ENCODE measurements at places on chromosomes 3 and 15.

DNA sequence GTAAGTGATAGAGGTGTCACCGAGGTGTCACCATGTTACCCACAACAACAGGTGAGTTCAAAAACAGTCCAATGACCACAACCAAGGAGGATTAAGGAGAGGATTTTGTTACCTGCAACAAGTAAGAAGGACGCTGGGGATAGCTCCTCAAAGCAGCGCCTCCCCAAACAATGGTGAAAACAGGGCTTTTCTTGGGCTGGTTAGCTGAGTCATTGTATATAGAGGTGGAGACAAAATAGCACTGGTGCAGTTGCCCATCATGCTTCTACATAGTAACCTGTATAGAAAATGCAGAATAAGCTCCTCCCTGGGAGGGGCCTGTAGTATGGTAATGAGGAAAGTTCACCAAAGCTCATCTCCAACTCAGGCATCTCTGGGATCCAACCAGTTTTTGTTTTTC is 116.9 kb upstream of the EIF1B start:
- H3K36me3 ChIP-seq: no peaks in the 10 kb centered on the region
- no peak overlapping the region for H3K27ac ChIP-seq
- no peaks in the 10 kb centered on the region for H3K4me1 ChIP-seq
- no peak overlapping the region for H3K4me3 ChIP-seq
- H3K27me3 ChIP-seq: no peaks in the 10 kb centered on the region

DNA sequence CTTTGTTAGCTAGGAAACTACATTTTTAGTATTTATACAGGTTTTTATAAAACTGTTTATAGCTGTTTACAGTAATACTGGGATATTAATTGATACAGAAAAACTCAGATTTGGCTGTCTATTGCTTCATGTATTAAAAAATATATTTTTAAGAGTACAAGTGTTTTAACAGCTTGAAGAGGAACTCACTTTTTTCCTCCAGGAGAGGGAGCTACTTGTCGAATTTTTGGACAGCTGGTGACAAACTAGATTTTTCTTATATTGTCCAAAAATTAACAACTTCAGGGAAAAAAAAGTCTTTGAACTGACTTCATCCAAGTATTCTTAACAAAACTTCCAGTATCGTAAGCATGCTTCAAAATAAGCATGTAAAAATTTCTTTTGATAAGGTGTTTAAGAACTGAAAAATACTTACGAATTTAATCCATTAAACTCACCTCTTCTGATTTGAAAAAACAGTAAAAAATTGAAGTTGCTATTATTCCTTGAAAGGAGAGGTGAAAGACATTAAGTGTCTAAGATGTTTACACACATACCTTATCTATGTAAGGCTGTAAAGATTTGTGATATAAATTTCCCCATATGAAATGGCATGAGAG is 4.0 kb downstream of the DIPK2A start:
- H3K27me3 ChIP-seq: no peaks in the 10 kb centered on the region
- peaks cover 41% of the 10 kb centered on the region for H3K4me1 ChIP-seq
- H3K4me3 ChIP-seq: no peak overlapping the region

DNA sequence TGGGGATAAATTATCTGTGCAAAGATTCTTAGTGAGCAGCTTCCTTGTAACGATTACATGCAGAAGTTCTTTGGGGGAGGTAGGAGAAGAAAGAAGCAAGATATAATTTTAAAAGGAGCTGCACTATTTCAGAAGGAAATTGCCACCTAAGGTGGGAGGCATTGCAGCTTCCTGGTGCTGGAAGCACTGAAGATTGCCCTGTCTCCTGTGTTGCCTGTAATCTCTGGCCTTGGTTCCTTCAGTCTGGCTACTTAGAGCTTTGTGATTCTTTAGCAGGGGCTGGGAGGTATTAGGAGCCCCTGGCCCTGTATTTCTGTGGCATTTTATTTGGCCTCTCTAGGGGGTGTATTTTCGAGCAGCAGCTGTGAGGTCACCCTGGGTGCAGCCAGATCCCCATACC is 35.5 kb downstream of the CACNA2D3 start:
- peaks cover 2% of the 10 kb centered on the region for H3K27me3 ChIP-seq
- H3K4me1 ChIP-seq: no peaks in the 10 kb centered on the region
- H3K4me3 ChIP-seq: no peak overlapping the region

GRCh38 chr15:60651734-60652141 is 172.8 kb upstream of the ICE2 start:
- peaks cover 16% of the 10 kb centered on the region for H3K4me1 ChIP-seq
- peaks cover 2% of the 10 kb centered on the region for H3K36me3 ChIP-seq
- H3K4me3 ChIP-seq: no peak overlapping the region
- DNase-seq: no peak

DNA sequence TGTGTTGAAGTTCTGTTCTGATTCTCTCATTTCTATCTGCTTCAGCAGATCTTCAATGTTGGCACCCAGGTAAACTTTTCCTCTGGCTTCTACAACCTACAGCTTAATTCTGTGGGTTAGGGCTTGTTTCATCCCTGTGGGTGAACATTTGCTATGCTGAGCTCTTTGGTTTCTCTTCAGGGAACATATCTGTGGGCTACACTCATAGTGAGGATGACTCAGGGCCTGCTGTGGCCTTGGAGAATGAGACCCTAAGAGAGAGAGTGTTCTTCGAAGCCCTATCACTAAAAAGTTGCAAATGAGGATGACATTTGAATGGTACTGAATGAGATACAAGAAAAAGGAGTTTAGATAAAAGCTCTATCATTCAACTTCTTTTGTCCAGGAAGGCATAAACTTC is 346.2 kb upstream of the CBLB start:
- H3K27me3 ChIP-seq: no peaks in the 10 kb centered on the region
- peaks cover 1% of the 10 kb centered on the region for H3K36me3 ChIP-seq
- peaks cover 9% of the 10 kb centered on the region for H3K4me1 ChIP-seq
- no peak for DNase-seq

DNA sequence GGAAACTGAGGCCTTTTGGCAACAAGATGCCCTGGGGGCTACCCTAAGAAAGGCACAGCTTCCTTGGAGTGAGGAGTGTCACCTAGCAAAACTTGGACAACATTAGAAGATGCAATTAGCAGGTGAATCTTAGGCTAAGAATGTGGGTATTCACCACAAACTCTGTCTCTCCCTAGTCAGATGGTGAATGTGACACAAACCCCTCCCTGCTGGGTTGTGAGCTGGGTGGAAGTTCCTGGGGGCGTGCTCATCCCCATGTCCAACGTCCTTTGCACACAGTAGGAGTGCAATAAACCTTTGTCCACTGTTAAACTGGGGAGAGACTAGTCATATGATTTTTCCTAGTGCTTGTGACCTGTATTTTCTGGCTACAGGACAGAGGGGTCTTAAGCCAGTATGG is 67.1 kb upstream of the SH3GL3 start:
- no peak for DNase-seq
- H3K27ac ChIP-seq: no peak overlapping the region
- H3K4me1 ChIP-seq: no peaks in the 10 kb centered on the region
- no peaks in the 10 kb centered on the region for H3K36me3 ChIP-seq
- peaks cover 17% of the 10 kb centered on the region for H3K27me3 ChIP-seq

DNA sequence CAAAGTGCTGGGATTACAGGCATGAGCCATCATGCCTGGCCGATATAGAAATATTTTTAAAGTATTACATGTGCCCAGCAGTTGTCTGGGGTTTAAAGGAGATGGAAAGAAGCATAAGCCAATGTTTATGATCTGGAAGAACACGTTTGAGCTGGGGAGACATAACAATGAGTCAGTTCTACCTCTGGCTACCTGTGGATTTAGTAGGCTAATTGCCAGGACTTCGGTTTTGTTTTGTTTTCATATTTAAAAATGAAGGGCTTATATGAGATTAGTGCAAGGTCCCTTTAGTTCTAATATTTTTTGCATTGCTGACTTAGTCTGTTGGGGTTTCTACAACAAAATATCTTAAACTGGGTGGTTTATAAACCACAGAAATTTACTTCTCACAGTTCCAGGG is 22.9 kb upstream of the TNFSF10 start:
- no peak overlapping the region for H3K27ac ChIP-seq
- H3K4me1 ChIP-seq: peaks cover 8% of the 10 kb centered on the region
- no peak overlapping the region for H3K4me3 ChIP-seq
- no peaks in the 10 kb centered on the region for H3K27me3 ChIP-seq
- no peaks in the 10 kb centered on the region for H3K36me3 ChIP-seq
- no peak for DNase-seq

GRCh38 chr15:75168374-75168773 is 33.3 kb upstream of the C15orf39 start:
- H3K27ac ChIP-seq: no peak overlapping the region
- H3K27me3 ChIP-seq: peaks cover 3% of the 10 kb centered on the region
- DNase-seq: no peak
- H3K4me1 ChIP-seq: peaks cover 8% of the 10 kb centered on the region
- no peak overlapping the region for H3K4me3 ChIP-seq
- H3K36me3 ChIP-seq: no peaks in the 10 kb centered on the region

- no peaks in the 10 kb centered on the region for H3K27me3 ChIP-seq
- DNase-seq: no peak
- H3K4me1 ChIP-seq: peaks cover 8% of the 10 kb centered on the region
- H3K36me3 ChIP-seq: no peaks in the 10 kb centered on the region
Observed at GRCh38 chr3:189576486-189576885, 54.7 kb upstream of the TP63 start.

GRCh38 chr15:64500695-64501395 is 40.5 kb downstream of the ZNF609 start:
- no peak overlapping the region for H3K27ac ChIP-seq
- H3K27me3 ChIP-seq: no peaks in the 10 kb centered on the region
- peaks cover 28% of the 10 kb centered on the region for H3K36me3 ChIP-seq
- no peak for DNase-seq
- H3K4me1 ChIP-seq: peaks cover 34% of the 10 kb centered on the region
- no peak overlapping the region for H3K4me3 ChIP-seq
